ENCODE measurements at places on chromosomes 5 and 9.

DNA sequence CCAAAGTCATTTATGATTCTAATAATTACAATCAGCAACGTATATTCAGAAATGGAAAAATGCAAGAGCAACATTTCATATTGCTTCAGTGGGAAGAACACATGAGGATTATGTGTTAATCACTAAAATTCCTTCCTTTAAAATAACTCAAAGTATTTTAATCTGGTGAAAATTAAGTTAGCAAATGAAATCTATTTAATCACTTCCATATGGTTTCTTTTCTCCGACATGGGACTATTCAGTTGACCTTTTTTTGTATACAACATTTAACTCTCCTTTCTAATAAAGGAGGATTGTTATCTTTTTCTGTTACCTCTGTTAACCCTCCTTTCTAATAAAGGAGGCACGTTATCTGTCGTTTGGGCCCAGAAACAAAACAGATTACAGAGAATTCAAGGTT is 59.9 kb downstream of the HOMER1 start:
- no peak for DNase-seq

GRCh38 chr5:42854795-42855194 is 43.1 kb upstream of the SELENOP start:
- DNase-seq = no peak

DNA sequence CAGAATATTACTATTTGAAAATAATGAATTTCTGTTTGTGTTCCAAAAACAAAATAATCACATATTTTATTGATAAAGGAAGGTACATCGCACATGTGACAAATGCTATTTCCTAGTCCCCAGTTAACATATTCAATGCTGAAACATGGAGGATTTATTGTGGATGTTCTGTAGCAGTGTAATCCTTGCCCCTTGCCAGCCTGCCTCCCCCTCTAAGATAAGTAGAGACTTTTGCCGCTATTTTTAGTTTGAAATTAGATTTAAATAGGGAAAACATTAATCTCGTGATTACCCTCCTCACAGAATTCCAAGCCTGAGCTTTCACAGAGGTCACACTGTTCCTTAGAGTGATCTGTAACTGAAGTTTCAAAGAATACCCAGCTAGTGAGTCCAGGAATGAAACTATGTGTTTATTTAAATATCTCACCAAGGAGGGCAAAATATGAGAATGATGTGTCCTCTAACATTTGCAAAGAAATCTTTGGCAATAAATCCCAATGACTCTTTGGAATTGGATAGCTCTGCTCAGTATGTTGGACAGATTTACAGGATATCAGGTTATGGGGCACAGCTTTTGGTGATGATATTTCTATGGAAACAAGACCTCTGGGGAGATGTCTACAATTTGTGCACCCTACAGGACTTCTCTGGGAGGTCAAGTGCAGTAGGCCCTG is 17.3 kb downstream of the CTXN3 start:
- no peak for DNase-seq

DNA sequence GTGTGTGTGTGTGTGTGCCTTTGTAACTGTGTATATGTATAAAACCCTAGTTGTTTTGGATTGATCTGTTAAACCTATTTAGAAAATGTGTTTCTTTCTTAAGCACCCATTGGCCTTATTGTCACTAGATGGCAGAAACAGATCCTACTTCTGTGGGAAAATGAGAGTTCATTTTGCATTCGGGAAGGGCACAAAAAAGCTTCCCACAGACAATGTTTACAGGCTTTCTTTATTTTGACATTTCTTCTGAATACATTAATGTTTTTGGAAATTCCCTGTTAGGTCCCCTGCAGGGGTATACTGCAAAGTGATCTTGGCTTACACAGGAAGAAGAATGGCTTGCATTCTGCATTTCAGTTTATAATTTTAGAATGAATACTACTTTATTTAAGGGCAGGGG is 481.8 kb upstream of the ARRDC3 start:
- DNase-seq = no peak

DNA sequence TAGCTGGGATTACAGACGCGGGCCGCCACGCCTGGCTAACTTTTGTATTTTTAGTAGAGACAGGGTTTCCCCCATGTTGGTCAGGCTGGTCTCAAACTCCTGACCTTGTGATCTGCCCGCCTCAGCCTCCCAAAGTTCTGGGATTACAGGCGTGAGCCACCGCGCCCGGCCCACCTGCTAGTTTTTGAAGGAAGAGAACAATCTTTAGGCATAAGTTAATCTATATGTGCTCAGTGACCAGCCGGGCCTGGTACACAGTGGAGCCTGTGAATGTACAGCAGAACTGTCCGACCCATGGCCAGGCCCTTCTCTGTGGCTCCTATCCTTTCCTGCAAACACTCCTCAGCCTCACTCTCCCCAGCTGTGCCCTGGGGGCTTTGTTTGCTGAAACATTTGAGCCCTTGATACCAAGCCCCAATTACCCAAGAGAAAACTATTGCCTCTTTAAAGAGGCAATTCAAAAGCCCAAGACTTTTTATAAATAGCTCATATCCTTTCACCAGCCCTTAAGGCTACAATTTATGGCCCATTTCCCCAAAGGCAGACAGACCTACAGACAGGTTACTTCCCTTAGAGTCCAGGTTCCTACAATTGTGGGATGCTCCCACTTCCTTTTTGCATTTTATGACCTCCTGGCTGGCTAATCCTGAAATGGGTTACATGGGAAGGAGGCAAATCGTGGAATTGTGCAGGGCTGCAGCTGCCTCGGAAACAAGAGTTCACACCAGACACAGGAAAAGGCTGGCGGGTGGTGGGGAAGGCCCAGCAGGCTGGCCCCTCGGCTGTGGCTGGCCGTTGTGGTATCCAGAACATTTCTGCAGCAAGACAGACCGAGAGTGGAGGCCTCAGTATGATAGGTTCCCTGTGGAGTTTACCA is 37.5 kb downstream of the SPRY4 start:
- DNase-seq = no peak

DNA sequence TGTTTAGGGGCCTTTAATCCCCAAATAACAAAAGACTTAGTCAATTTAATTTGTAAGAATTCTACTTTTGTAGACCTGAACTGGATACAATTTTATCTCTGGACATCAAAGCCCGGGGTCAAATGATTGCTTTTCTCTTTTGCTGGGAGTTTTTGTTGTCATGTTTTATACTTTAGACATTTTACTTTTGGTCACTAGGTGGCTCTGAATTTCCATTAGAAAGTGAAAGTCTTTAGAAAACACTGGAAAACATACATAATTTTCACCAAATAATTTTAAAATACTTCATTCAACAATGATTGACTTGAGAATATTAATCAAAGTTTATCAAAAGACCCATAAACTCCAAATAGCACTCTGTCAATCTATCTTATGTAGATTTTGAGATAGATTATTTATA is 2.8 kb upstream of the PCA3 start:
- DNase-seq = no peak

DNA sequence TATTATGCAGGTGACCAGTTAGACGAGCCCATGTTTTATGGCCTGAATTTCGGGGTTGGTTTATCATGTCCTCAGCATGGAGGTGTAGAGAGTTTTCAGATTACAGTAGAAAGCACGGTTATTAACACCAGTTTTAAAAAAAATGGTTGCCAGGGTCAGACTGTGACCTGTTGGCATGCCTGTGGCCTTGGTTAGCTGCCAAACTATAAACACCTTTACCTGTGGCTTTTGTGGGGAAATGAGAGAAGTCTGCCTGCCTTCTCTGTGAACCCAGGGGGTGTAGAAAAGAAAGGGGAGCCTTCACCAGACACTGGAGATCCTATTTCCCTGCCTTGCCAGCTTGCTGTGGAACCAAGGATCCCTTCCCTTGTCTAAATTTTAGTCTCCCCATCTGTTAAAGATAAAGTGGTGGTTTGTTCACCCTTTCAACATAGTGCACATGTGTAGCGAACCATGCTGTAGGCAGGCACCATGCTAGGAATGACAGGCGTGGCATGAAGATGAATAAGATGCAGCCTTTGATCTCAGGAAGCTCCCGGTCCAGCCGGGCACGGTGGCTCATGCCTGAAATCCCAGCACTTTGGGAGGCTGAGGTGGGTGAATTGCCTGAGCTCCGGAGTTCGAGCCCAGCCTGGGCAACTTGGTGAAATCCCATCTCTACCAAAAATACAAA is 6.1 kb upstream of the PHF19 start:
- DNase-seq = no peak

Measured in activated CD4-positive, alpha-beta T cell treated with anti-CD3 and anti-CD28 coated beads for 1 hour (primary cell).